ENCODE measurements at places on chromosomes 6 and 20.

DNA sequence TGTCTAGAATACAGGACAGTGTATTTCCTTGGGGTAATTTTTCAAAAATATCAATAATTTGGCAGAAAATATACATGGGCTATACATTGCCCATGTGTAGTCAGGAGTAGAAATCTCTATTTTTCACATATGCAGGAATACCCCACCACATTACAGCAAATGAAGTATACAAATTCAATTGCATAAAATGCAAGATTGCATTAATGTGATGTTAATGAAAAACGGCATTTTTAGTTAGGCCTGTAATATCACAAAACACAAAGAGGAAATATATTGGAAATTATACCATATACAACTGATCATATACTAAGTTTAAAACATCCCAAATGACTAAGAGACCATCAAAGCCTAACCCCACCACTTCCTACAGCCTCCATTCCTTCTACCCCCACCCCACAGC lies 154.9 kb downstream of the SYNE1 start:
- no peak for DNase-seq

- no peak for DNase-seq
Measured at GRCh38 chr6:40586369-40587201, 579 bp downstream of the LRFN2 start.

DNA sequence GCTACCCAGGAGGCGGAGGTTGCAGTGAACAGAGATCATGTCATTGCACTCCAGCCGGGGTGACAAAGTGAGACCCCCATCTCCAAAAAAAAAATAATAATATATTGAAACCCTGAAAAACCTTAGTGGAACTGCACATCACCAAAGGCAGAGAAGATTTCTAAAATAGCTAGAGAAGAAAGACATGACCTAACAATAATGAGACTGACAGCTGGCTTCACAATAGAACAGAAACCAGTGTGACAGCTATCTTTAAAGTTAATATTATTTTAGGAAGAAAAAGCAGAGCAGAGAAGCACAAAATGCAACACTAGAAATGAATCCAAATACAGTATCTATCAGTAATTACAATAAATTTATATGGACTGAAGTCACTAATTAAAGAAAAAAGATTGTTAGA lies 67.1 kb upstream of the FLRT3 start:
- DNase-seq: no peak

- no peak for DNase-seq
Measured at GRCh38 chr6:161476711-161477110, 202.8 kb upstream of the AGPAT4 start.

GRCh38 chr6:36430351-36430750 lies 12.3 kb downstream of the PXT1 start:
- DNase-seq: no peak

DNA sequence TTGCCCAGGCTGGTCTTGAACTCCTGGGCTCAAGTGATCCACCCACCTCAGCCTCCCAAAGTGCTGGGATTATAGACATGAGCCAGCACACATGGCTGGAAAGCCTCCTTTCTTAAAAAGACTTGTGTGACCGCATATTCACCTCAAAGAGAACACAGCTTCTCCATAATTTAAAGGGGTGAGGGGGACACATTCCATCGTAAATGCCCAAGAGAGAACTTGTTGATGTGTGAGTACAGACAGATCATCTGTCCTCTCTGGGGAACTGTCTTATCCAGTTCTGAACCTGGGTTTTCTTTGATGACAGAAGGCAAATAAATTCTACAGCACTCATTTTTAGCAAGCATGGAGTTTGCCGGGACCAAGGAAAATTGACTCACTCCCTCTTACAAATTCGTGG lies 47.2 kb downstream of the NFATC2 start:
- DNase-seq: no peak
